ENCODE measurements at places on chromosomes 5 and 9. TPM values are rescaled to one million over a fixed set of nuclear protein-coding genes. Genes with fewer than 3 reads are reported as not detected.

Gene IFNA2
- not detected for total RNA-seq

Gene MARVELD2
- total RNA-seq: 0.62 TPM

Gene CCDC171
- 2.5 TPM for total RNA-seq

Gene C1QTNF3
- total RNA-seq: 2.8 TPM

Gene C1QTNF2
- total RNA-seq: 1.3 TPM

GRCh38 chr9:72263572-72263971, 101.4 kb downstream of the ZFAND5 start:
- DNase-seq: no peak

GRCh38 chr5:131959906-131960305, 14.4 kb upstream of the MEIKIN start:
- DNase-seq: no peak

DNA sequence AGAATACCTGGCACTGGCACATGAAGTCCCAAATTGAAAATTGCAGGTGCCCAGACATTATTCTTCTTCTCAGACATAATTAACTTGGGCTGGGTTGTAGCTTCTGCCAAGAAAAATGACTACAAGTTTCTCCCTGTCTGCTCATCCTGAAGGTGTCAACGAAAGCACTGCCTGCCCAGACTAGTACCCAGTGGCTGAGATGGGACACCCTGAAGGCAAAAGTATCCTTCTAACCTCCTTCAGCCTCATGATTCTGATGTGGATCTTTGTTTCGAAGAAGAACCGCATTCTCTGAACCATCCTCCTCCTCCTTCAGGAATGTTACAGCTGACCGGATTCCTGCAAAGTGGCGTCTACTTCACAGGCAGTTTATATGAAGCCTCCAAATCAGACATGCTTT, 161.1 kb upstream of the FST start:
- DNase-seq: no peak

DNA sequence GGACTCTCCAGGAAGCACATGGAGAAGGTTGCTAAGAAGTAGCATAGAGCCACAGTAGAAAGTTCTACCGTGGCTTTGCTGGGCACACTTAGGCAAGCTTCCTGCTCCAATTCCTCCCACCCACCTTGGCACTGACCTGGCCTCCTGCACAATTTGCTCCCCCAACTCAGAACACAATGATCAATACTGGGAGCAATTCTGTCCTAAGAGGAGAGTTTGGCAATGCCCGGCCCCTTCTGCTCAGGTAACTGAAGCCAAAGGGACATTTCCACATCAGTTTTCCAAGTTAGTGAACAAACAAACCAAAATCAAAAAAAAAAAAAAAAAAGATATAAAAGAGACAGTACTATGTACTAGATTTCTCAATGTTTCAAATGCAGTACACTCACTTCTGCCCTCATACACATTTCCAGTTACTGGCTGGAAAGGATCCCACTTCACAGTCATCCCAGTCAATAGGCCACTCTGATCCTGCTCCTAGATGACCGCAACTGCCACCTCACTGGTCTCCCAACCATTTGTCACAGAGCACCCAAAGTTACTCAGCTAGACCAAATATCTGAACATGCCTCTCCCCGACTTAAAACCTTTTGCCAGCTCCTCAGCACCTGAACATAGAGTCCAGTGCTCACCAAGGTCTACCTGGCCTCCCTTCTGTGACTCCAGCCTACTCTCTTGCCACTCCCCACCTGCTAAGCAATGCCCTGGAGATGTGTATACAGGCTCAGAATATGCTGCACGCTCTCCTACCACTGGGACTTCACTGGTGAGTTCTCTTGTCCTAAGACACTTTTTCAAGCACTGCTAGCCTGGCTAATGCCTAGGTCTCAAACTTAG, 21.3 kb downstream of the ABCA1 start:
- no peak for DNase-seq

DNA sequence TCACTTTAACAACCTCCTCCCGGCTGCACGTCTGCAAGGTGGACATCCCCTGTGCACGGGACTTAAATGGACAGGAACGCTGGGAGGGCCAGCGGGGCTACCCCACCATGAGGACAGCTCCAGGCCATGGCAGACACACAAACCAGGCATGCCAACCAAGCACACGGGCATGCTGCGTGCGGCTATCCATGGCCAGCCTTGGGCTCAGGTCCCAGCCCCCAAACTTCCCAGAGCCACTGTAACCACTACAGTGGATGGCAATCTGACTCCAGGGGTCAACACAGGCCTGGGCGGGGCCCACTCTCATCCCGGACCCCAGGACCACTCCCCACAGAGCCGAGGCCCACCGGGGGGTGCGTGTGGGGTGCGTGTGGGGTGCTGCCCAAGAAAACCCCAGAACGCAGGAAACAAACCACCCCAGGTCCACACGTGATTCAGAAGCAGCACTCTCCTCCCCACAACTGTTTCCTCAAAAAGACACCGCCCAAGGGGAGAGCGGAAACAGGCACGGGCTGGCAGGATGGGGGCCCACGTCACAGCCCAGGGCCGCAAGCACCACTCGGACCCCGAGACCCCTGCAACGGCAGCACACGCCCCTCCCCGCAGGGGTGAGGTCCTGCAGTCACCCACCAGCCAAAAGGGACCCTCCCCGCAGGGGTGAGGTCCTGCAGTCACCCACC, 7.4 kb downstream of the SLC12A7 start:
- DNase-seq: no peak

DNA sequence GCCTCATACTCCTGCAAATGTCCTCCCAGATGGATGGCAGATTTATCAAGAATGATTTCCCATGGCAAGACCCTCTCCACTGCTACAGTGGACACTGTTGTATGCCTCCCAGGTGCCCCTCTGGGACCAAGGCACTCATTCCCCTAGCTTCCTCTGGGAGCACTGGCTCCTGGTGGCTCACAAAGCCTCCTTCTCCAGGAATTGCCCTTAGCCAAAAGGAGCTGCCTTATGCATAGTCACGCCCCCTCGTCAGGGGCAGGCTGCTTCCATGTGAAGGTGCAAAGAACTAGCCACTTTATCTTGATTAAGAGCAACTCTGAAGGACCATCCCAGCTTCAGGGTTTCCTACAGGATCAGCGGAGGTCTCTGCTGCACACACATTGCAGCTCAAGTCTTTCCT, 358.1 kb downstream of the CDK5RAP2 start:
- no peak for DNase-seq

DNA sequence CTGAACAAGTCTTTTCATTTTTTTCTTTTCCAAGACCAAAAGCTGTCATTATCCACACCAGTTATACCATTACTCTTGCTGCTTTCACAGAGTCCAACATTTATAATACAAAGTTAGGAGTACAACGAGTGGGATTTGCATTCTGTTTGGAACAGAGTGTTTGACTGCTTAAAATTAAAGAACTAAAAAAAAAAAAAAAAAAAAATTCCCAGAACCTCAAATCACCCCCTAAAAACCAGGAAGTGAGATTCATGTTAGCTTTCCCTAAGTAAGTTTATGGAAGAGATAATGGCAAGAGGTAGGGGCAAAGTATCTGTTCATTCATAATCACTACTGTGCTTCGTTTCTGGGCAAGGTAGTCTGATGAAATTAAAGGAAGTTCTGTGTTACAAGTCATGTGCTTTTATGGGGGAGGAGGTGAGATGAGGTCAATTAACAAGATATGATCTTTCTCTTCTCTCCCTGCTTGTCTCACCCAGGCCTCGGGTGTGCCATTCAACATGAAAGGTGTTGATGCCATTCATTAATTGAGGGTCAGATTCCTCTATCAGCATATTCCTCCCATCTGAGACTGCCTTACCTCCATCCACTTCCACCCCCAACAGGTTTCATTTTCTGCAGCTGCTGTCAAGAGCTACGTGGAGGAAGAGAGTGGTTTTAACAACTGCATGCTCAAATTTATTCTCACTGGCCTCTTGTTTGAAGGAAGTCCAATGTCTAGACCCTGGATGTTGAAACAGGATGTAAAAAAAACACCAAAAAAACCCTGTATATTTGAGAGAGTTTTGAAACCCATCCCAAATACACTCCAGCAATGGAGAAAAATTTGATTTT, 58.1 kb downstream of the MARCHF3 start:
- no peak for DNase-seq

DNA sequence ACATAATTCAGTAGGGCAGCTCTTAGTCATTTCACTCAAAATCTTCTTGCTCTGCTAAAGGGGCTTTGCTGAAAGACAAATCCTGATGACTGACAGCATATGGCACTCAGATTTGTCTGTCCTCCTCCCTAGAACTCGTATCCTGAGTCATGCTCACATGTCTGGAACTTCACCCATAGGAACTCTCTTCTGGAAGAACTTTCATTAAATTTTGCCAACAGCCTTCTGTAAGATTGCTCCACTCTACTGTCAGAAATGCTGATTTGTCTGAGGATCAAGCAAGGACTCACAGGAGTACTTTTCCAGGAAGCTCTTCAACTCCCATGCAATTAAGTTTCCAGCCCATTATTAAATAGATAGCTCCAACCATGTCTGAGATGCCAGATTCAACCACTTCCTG, 59.8 kb upstream of the SNX2 start:
- no peak for DNase-seq

- DNase-seq: no peak
Measured at GRCh38 chr5:56298336-56299090, 65.4 kb upstream of the ANKRD55 start.

GRCh38 chr5:143051244-143052058, 281.3 kb downstream of the ARHGAP26 start:
- no peak for DNase-seq

DNA sequence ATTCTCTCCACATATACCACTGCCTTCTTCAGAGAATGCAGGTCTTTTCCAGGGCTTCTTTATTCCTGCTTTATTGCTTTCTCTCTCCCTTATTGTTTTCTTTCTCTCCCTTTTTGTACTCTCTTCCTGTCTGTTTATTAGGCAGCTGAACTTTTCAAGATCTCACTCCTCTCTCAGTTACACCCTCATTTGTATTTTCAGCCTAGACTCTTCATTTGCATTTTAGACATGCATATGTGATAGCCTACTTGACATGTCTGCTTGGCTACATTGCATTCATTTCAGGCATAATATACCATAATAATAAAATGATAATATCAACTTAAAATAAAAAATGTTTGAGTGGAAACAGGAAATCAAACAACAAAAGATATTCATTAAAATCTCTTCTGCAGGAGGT, 377.9 kb upstream of the TNC start:
- DNase-seq: no peak

- DNase-seq: no peak
Measured at GRCh38 chr5:122311497-122311960, 508 bp upstream of the SNCAIP start.

DNA sequence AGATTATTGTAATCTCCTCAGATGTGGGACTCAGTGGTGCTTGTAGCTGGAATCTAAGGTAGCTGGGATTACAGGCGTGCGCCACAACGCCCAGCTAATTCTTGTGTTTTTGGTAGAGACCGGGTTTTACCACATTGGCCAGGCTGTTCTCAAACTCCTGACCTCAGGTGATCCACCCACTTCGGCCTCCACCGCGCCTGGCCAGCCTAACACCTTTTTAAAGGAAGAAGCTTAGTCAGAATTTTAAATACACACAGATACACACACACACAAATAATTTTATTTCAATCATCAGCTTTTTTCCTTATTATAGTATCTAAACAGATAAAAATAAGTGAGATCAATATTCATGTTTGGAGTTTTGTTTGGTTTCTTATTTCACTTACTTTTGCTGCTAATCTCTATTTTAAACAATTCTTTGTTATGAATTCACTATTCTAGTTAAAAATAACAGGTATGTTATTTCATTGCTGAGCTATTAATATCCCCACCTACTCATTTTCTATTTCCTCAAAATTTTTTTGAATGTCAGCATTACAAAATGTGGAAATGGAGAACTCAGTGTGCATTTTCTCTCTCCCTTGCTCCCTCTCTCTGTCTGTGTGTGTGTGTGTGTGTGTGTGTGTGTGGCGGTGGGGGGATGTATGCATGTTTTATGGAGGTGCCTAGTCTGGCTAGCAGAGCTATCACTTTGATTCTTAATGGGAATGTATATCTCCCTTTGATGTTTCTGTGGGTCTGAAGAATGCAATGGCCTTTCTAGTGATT, 960.6 kb upstream of the DMAC1 start:
- no peak for DNase-seq

GRCh38 chr9:38768351-38768761, 48.4 kb upstream of the FAM240B start:
- no peak for DNase-seq

DNA sequence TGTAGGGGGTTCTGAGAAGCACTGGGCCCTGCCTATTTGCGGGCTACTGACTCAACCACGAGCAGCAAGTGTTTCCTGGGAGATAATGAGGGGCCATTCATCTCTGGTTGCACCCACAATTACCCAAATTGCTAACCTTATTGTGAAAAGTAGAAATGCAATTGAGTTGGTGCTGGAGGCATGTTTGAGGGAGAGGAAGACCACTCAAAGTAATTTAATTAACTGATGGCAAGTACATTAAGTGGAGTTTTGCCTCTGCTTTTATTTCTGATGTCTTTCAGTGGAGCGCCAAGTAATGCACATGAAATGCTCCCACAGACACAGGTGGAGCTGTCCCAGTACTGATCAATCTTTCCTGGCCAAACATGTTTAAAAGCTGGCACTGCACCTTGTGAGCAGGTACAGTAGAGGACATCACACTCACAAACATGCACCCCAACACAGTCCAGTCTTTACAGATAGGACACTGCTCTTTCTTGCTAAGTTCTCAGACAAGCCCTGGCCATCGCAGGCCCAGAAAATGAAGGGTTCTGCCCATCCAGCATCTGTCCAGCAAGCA, 195.4 kb downstream of the HSPA4 start:
- no peak for DNase-seq

GRCh38 chr9:136603901-136604814, 58.3 kb upstream of the NOTCH1 start:
- peak; percentile 80 for DNase-seq

- DNase-seq: no peak
Measured at GRCh38 chr5:15424769-15425168, 75.2 kb upstream of the FBXL7 start.

GRCh38 chr5:72390836-72391235, 70.7 kb downstream of the PTCD2 start:
- DNase-seq: no peak

DNA sequence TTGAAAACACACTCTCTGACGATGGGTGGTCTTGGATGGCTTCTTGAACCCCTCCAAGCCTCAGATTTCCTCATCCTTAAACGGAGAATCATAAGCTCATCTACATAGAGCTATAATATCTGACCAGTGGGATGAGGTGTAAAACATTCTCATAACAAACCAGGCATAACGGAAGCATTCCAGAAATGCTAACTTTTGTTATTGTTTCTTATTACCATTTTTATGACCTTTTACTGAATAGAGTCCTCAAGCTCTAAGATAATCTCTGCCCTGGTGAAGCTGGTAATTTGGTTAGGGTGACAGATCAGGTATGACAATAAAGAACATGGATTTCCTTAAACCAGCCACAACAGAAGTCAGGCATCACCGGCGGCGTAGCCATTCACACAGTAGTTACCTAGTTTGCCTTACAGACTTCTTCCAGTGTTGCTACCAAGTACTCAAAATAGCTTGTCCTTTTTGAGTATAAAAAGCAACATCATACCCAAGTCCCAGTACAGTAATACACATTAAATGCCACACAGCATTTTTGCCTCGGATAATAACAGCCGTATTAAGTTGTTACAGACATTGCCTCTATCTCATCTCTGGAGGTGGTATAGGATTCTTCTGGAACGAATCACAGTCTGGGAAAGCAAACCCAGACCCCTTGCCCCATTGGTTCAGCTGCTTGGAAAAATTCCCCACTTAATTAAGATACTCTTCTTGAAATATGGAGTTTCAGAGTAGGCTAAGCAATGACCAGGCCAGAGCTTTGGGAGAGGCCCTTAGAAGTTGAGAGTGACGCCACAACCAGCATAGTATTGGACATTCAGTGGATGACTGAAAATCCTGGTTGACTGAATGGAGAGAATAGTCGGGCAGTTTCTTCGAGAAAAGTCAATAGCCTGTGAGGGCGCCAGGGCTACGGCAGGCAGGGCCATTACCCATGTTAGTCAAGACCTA, 252.5 kb downstream of the SLIT3 start:
- DNase-seq: no peak

Measured in cardiac septum (tissue), 1 donor.